AG08395 (cell line): ENCODE measurements at places on chromosomes 6 and 20.

- DNase-seq: no peak
These were observed 473.1 kb upstream of the GJE1 start for GRCh38 chr6:141659582-141659981.

- peak; percentile 57 for DNase-seq
These were observed 243.7 kb downstream of the ARID1B start for GRCh38 chr6:157020881-157021343.

- no peak for DNase-seq
These were observed 19.2 kb upstream of the FYN start for GRCh38 chr6:111892431-111892830.

DNA sequence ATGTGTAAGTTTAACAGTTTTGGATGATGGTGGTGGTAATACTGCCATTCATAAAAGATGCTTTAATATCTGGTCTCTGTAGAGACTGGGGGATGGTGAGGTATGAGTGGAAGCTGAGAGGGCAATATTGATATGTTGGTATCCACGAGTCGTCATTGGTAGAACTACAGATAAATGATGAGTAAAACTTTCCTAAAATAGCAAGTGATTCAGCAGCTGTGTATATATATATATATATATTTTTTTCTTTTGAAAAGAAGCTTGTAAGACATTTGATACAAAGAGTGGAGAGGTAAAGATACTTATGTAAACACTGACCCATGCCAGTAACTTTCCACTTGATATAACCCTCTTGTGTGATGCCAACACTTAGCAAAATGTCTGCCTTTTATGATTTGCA lies 41.7 kb upstream of the CITED2 start:
- DNase-seq: no peak

- DNase-seq: no peak
These were observed 29.2 kb downstream of the GSTA2 start for GRCh38 chr6:52734072-52734471.

DNA sequence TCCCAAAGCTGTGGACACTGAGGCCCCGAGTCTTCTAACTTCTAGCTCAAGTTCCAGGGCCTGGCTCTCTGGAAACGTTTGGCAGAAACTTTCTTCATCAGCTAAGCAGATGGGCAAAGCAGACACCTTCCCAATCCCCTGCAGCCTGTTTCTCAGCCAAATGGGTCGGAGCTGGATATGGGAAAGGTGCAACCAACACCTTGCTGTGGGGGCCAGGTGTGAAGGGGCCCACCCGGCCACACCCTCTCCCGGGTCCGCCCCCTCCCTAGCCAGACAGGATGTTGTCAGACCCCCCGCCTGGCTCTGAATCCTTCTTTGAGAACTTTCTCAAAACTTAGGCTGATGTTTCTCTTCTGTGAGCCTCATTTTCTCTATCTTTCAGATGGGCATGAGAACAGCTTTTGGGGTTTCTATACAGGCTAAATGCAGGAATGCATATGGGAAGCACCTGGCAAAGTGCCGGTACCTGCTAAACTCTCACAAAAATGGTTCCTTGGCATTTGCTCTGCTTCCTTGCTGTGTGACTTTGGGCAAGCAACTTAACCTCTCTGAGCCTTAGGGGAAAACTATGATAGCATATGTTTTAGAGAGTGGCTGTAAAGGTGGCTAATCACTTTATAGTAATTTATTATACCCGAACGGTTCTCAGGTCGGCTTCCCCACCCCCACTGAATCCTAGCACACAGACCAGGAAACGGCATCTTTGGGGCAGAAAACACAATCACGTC lies 1.8 kb downstream of the SNAI1 start:
- DNase-seq: no peak

GRCh38 chr6:119830494-119831295 lies 481.1 kb upstream of the MAN1A1 start:
- DNase-seq: no peak

DNA sequence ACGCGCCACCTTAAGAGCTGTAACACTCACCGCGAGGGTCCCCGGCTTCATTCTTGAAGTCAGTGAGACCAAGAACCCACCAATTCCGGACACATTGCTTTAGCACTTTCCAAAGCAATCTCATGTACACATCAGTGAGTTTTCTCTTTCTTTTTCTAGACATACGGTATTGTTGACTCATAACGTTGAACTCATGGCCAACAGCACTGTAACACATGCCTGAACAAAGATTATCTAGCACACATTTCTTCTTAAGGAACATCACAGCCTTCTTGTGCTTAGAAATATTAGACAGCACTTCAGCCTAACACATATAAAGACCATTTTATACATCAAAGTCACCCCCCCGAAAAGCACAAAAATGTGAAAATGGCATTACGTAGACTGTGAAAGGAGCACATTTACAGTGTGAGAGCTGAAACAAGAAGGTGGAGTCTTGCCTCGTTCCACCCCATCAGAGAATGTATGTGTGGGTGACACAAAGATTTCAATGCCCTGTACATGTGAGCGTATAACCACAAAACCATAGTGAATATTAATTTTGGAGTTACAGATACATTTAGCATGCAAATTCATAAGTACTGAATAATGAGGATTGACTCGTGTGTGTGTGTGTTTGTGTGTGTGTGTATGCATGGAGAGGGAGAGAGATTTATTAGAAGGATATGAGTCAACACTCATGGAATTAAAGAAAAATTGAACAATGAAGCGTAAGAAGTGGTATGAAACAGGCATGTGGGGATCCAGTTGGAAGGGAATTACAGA lies 134.1 kb downstream of the FAM83B start:
- peak; percentile 10 for DNase-seq

- no peak for DNase-seq
These were observed 2.0 kb downstream of the SRXN1 start for GRCh38 chr20:650954-651353.

- no peak for DNase-seq
These were observed 173.1 kb downstream of the WDR27 start for GRCh38 chr6:169528755-169529154.

DNA sequence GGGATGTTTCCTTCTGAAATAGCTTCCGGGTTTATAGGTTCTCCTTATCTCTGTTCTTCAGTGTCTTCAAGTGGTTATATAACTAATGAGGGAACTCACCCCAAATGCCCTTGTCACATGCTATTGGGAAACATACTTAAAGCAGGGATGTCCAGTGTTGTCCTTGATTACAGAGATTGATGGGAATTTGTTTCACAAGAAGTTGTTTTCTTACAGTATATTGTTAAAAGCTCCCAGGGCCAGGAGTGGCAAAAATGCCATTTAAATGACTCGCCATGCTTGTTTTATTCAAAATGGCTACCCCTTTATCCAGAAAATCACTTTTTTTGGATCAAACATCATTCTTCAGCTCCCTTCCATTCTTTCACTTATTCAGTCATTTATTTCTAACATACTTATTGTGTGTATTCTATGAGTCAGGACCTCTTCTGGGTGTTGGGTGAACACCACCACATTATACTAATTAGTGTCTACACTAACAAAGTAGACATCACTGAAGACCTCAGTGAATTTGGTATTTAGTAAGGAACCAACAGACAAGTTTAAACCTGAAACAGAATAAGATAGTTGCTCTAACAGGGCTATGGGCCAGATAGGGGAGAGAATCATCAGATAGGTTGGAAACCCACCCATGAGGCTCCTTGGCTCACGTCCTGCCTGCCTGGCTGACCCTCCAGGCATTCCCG lies 791.1 kb downstream of the MAFB start:
- peak; percentile 15 for DNase-seq

DNA sequence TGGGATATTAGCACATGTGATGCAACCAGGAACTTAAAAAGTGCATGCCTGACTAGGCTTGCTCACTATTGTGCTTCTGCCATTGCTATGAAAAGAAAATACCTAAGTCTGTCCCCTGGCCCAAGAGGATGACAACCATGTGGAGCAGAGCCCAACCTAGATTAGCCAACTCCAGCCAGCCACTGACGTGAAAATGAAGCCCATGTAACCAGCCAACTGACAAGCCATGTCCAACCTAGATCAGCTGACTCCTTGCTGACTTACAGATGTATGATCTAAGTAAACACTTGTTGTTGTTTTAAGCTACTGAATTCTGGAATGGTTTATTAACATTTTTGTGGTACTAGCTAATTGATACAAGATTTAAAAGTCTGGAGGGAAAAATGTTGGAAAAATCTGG lies 47.5 kb downstream of the PIGU start:
- DNase-seq: no peak

DNA sequence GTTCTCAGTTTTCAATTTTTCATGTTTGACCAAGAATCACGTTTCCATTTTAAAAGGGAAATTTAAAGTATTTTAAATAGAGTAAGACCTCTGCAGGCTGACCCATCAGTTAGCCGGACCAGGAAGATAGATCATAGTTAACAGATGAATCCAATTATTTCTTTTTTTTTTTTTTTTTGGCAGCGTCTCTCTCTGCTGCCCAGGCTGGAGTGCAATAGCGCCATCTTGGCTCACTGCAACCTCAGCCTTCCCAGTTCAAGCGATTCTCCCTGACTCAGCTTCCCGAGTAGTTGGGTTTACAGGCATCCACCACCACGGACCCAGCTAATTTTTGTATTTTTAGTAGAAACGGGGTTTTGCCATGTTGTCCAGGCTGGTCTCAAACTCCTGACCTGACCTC lies 256.7 kb upstream of the CNR1 start:
- no peak for DNase-seq

DNA sequence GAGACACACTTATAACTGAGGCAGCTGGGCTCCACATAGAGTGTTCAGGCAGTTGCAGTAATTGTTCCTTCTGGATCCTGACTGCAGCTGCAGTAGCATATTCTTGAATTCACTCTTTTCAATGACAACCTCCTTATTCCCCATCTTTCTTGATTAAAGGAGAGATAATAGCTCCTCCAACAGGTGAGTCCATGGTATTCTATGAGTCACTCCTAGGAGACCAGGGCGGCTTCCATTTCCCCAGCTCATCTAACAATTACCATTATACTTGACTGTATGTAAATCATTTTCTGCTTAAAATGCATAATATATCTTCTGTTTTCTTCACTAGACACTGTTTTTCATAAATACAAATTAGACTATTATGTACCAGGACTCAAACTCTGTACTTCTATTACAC lies 62.4 kb downstream of the TENT5A start:
- DNase-seq: no peak

DNA sequence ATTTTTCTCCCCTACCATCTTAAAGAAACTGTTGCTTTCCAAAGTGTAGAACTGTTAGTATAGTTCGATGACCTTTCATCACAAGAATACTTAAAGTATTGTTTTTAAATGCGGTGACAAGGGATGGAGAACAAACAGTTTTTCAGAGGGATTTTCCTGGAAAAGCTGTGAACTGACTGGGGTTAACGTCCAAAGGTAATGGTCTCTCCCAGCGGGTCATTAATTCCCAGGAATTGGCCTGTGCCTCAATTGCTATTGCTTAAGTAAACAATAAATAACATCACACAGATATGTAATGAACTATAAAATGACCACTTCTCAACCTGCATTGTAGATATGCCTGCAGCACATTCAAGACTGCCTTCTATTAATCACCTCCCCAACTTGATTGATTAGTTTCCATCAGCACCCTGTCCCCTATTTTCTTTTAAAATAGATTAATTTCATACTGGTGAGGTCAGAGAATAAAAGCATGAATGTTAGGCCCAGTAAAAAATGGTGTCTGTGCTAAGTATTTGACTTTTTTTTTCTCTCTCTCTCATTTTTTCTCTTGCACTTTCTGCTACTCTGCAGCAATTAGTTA lies 268.2 kb downstream of the SAMD5 start:
- no peak for DNase-seq
